DMS79 (cell line): ENCODE measurements at places on chromosomes 1 and 21.

DNA sequence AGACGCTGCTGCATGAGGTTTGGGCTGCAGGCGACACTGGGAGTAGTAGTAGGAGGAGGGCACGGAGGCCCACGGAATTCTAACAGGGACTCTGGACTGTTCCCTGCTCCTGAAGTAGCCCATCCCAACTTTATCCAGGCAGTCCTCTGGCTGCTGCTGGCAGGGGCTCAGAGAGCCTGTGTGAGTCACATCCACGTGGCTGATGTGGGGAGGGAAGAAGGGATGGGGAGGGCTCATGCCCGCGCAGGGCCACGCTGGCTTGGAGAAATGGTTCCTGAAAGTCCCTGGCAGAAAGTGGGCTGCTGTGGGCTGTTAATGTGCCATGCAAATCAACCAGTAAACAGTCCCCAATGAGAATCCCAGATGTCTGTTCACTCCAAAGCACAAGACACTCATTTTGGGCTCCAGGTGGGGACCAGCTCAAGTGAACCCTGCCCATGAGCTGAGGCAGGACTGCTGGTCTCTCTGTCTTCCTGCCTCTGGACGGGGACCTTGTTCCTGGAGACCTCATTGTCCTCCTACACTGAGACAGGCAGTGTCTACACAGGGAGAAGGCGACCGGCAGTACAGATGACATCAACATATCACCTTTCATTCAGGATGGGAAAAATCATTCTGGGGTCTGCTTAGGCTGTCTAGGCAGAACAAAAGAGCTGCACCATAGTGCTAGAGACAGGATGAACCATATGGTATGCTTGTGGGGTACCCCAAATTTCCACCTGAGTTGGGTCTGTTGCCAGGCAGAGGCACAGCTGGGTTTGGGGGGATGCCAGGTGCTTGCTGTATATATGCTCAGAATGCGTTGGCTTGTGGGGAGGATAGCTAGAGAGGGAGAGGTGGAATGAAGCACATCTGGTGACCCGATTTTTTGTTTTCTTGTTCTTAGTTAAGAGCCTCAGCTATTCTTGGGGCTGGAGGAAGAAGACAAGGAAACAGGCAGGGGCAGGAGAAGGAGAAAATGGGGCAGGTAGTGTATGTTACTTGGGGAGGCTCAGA is 57.9 kb upstream of the FMOD start:
- no peak for DNase-seq

- DNase-seq, result no peak
Measured at GRCh38 chr1:92085727-92086126, 5.6 kb downstream of the BTBD8 start.

DNA sequence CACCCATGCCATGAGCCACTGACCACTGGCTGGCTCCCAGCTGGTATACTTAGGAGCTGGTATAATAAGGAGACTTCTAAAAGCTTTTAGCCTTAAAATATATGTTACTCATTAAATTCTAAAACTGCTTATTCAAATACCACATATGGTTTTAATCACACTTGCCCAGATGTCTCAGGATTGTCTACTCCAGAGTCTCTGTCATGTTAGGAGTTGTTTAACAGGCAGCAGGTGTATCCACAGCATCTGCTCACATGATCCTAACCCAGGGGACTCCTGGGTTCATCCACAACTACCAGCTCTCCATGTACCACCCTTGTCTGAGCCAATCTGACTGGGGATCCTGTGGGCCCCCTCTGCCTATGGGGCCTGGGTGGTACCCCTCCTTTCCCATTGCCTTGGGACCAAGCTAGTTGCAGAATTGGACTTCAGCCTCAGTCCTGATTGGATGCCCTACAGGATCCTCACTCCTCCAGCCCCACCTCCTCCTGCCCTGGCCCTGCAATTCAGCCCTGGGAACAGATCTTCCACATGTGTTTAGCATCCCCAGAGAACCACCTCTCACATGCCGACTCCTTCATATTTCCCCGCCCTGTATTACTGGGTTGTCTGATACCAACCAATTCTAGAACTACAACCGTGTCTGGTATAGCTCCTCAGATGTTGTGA is 61.3 kb downstream of the BCAR3 start:
- DNase-seq, result no peak

- no peak for DNase-seq
Measured at GRCh38 chr1:181646710-181647109, 163.4 kb downstream of the CACNA1E start.
